ENCODE measurements at places on chromosomes 16 and 17.

GRCh38 chr16:28845293-28845692, 855 bp downstream of the TUFM start:
- DNase-seq, result peak; percentile 60

- DNase-seq, result no peak
Measured at GRCh38 chr17:7555320-7555948, 3.1 kb upstream of the TNFSF13 start.

- DNase-seq, result no peak
Measured at GRCh38 chr16:477301-478157, 50.0 kb upstream of the CAPN15 start.

DNA sequence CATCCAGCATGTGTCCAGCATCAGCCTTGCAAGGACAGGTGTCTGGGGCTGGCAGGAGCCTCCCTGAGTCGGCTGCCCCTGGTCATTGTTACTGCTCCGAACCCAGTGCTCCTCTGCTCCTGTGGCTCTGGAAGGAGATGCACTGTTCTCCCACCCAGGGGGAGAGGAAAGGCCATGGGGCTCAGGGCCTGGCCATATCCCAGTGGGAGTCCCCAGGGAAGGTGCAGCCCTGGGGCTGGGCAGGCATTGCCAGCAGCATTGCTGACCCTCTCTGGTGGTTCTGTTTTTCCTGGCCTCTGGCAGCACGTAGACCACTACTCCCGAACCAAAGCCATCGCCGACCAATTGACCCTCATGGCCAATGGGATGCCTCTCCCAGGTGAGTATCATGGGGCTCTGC, 9.6 kb downstream of the SDR42E2 start:
- DNase-seq, result no peak

DNA sequence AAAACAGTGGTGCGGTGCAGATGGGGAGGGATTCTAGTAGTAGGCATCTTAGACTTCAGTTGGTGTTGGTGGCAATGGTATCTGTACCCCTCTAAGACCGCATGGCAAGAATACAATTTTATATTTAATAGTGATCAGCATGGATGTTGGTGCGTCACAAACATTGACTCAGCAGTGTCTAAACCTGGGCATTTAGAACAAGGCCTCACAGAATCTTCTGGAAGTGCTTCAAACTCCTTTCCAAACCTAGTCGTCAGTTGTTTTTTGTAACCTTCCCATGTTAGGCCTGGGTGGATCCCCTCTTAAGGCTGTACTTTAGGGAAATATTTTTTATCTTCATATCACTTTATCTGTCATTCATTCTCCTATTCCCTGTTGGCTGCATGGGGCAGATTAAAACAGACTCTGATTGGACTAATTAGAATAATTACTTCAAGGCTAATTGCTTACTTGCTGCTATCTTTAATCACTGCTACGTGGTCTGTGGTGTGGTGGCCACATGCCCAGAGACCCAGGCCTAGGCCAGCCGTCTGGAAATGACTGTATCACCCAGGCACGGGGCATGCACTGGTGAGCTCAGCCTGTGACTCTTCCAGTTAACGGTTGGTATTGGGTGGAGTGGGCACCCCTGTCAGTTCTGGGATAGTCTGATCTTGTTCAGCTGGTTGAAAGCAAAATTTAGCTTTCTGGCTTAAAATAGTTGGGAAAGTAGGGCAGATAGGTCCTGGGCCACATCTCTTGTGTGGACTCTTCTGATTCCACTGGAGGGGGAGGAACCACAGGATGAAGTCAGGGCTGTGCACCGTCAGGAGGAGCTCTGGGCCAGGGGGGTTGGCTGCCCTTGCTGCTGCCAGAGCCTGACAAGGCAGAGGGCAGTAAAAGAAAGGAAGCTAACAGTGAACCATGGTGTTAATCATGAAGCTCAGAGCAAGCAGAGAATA, 4.5 kb downstream of the ALKBH5 start:
- DNase-seq, result peak; percentile 59

DNA sequence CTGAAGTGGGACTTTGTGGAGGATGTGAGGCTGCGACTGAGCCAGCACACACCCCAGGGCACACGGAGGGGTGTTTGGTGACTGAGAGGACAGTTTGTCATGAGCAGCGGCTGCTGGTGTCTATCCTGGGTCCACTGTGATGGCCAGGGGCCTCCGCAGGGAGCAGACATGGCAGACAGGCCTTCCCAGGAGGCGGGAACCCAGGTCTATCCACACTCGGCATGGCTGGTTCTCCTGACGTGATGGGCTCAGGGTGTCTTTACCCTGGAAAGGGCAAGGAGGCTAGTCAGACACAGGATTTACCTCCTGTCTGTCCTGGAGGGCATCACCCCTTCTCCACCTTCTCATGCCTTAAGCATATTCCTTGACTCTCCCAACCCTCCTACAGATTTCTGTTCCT, 671 bp upstream of the CD300C start:
- no peak for DNase-seq

GRCh38 chr16:85369741-85370528, 243.2 kb upstream of the GSE1 start:
- peak; percentile 45 for DNase-seq

GRCh38 chr17:68016838-68017237, 18.7 kb upstream of the KPNA2 start:
- DNase-seq, result no peak

GRCh38 chr16:15509593-15510535, 75.5 kb downstream of the BMERB1 start:
- peak; percentile 37 for DNase-seq

- no peak for DNase-seq
Measured at GRCh38 chr16:8961811-8962390, 1.8 kb downstream of the USP7 start.

DNA sequence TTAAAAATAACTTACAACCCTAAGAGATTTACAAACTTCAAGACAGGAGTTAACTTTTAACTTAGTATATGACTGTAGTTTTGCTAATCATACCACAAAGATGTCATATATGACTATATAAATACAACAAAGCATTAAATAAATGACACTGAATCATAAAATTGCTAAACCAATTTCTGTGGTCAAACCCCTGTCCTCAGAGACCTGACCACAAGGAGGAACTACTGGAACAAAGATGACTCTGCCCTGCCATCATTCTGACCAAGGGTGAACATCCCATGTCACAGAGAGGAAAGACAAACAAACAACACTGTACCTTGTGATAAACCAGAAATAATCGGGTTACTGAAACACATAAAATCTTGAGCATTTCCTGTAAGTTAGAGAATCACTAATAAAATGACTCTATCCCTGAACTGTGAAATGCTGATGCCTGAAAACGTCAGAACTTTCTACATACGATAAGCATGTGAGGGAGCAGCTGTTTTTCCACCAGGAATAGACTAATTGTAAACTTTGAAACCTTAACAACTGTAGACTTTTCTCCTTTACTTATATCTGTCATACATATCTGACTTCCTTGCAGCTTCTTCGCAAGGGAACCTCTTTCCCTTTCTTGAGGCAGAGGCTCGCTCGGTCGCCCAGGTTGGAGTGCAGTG, 47.9 kb downstream of the WDR59 start:
- DNase-seq, result peak; percentile 21

- no peak for DNase-seq
Measured at GRCh38 chr17:8563024-8563776, 67.3 kb downstream of the MYH10 start.

- DNase-seq, result no peak
Measured at GRCh38 chr17:20206068-20206467, 196.9 kb downstream of the SPECC1 start.

- no peak for DNase-seq
Measured at GRCh38 chr17:44655983-44656710, at the start of gene MEIOC. Gene MEIOC, plus strand, starts transcription at chr17:44656468. Its CDS starts 146 bp downstream, at chr17:44656614.

DNA sequence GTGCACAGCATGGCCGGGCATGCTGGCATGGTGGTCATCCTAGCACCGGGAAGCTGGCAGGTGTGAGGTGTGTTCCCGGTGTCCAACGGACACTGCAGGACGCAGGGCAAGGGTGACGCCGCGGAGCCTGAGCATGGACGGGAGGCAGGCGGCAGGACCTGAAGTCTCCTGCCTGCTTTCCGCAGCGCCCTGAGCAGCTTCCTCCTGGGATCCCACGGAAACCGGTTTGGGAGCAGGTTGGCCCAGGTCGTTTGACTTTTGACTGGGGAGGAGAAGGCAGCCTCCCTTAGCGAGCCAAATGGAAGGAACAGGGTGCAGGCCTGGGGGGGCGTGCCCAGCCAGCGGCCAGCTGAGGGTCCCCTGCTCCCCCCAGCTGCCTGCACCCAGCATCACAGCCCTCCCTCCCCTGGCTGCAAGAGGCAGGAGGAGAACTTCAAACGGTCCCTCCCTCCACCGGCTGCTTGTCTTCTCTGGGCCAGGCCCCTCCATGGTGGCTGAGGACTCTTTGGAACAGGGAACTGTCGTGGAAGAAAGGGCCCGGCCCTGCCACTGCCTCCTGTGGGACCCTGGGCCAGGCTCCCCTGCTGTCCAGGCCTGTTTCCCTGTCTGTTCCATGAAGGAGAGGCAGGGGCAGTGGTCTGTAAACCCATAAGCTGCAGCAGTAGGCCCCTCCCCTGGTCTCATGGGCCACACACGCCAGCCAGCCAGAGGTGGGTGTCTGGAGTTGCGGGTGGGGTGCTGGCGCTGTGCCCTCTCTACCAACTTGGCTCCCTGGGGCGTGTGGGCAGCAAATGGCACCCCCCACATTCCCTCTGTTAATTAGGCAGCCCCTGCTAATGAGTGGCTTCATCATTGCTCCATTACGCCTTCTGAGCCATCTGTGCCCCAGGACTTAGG, 7.8 kb upstream of the ADGRG1 start:
- no peak for DNase-seq

DNA sequence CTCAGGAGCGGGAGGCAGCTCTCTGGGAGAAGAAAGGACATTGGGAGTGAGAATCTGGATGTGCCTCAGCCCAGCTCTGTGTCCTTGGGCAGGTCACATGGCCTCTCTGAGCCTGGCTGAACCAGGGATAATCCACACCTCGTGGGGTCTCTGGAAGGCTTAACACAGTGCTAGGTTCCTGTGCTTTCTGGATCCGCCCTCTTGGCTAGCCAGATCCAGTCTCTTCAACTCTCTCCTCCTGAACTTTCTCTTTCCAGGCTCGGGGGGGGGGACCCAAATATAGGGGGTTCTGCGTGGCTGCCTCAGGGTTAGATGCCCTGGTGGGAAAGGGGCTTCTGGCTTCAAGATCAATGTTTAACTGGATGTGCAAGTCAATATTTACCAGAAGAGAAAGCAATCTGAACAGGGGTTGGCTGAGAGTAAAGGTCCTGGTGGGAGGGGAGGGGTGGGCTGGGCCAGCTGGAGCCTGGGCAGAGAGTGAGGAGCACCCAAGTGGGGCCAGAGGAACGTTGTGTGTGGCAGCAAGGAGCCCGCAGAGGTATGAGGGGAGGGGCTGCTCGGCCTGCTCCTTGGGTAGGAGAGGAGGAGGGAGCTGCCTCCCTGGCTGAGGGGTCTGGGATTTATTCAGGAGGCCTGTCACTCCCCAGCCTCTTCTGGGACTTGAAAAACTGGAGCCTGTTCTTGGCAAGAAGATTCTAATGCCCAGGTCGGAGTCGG, at the start of gene SERPINF2:
Gene SERPINF2, plus strand, starts transcription at position 501 of the 717 bp plus-strand sequence. CDS start 2,125 bp downstream, outside the sequence.
- no peak for DNase-seq

- peak; percentile 16 for DNase-seq
Measured at GRCh38 chr17:56727876-56728617, 105.7 kb downstream of the C17orf67 start.

GRCh38 chr16:28974007-28974436, 556 bp upstream of the SPNS1 start:
- DNase-seq, result peak; percentile 73

DNA sequence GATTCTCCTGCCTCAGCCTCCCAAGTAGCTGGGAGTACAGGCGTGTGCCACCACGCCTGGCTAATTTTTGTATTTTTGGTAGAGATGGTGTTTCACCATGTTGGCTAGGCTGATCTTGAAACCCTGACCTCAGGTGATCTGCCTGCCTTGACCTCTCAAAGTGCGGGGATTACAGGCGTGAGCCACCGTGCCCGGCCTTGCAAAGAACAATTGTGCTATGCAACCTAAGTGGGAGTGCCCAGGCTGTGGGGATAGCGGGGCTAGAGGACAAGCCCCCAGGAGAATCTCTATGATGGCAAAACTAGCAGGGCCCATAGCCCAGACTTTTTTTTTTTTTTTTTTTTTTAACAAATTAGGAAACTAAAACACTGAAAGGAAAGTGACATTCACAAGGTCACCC, 2.0 kb upstream of the GPR179 start:
- no peak for DNase-seq

DNA sequence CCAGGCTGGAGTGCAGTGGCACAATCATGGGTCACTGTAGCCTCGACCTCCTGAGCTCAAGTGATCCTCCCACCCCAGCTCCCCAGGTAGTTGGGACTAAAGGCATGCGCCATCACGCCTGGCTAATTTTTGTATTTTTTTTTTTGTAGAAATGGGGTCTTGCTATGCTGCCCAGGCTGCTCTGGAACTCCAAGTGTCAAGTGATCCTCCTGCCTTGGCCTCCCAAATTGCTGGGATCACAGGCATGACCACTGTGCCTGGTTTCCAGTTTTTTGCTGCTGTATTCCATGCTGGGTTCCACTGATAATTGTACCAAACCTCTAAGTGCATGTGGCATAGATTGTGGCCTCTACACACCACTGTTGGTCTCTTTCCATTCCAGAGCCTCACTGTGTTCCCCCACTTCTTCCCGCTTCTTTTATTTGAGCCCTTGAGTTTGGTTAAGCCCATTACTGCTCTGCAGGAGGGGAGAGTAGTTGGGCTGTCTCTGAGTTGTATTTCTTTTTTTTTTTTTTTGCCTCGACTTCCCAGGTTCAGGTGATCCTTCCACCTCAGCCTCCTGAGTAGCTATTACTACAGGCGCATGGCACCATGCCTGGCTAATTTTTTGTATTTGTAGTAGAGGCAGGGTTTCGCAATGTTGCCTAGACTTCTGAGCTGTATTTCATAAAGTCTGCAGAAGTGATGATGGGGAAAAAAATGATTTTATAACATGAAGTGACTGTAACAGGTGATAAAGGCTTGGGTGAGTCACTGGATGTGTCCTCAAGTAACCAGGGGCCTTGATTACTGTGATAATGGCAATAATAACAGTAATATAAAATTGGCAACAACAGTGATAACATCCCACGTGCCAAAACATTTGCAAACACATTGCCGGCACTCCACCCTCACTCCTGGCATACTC, 30.0 kb downstream of the EEF2K start:
- DNase-seq, result no peak

DNA sequence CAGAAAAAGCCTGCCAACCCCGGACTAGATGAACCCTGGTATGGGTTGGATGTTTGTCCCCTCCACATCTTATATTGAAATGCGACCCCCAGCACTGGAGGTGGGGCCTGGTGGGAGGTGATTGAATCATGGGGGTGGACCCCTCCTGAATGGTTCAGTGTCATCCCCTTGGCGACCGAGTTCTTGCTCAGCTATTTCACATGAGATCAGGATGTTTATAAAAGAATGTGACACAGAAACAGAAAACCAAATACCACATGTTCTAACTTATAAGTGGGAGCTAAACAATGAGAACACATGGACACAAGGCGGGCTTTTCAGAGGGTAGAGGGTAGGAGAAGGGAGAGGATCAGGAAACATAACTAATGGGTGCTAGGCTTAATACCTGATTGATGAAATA, 576.0 kb upstream of the HSBP1 start:
- no peak for DNase-seq

GRCh38 chr17:45371414-45372324, 54.8 kb upstream of the MAP3K14 start:
- DNase-seq, result peak; percentile 98
